ENCODE measurements at places on chromosomes 3 and 15.

DNA sequence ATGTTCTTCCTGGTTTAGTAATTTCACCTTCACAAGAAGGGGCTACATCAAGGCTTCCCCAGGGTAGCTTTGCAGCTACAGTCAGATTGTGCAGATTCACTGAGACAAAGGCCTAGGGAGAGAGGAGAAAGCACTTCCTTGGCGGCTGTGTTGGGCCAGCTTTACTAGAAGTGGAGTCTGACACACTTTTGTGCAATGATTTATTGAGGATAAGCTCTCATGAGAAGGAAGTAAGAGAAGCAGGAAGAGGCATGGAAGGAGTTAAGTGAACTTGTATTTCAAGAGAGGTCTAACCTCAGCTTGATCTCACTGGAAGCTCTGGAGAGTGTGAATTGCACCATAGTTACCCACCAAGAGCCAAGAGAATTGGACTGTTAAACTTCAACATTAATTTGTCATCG is 78.9 kb downstream of the TGFBR2 start:
- no peak for DNase-seq

GRCh38 chr3:99023590-99024192 is 122.2 kb upstream of the DCBLD2 start:
- no peak for DNase-seq

GRCh38 chr3:187011915-187012314 is 81.6 kb downstream of the ST6GAL1 start:
- no peak for DNase-seq

DNA sequence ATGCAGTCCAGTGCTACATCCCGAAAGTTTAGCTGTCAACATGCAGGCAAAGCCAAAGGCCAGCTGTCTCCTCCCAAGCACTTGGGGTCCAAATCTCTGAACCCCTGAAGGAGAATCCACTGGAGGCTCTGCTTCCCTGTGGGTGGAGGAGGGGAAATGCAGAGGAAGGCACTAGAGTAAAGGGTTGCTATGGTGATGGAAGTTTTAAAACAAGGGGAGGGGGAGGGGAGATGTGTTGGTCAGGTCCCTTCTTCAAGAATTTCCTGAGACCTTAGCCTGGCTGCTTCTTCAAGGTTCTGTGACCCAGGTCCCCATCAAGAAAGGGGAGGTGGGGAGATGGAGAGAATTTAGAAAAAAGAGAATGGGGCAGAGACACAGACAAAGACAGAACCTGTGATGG is 2.3 kb downstream of the CAMKV start:
- DNase-seq: no peak

- DNase-seq: no peak
Measured at GRCh38 chr15:35496585-35496984, 49.4 kb downstream of the DPH6 start.

GRCh38 chr3:128182656-128183055 is 29.4 kb downstream of the EEFSEC start:
- no peak for DNase-seq

GRCh38 chr3:189813647-189814240 is 182.6 kb downstream of the TP63 start:
- no peak for DNase-seq

DNA sequence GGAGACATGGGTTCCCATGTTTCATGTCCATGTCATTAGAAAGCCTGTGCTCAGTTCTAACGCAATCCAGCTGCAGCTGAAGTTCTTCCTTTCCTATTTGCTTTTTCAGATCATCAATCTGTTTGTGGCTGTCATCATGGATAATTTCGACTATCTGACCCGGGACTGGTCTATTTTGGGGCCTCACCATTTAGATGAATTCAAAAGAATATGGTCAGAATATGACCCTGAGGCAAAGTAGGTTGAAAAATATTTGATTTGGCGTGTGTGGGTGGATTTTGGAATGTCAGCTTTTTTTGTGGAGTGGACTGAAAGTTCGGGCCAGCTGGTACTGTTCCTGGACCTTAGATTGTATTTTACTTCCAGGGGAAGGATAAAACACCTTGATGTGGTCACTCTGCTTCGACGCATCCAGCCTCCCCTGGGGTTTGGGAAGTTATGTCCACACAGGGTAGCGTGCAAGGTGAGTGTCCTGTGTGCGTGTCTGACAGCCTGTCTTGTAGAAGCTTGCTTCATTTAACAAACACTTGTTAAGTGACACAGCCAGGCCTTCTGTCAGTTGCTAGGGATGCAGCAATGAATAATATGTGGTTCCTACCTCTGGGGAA is 69.6 kb downstream of the CHDH start:
- no peak for DNase-seq

GRCh38 chr3:49339581-49339940 is 292 bp downstream of the USP4 start:
- peak; percentile 14 for DNase-seq

GRCh38 chr3:25662736-25663320 is 1.9 kb downstream of the TOP2B start:
- DNase-seq: no peak

DNA sequence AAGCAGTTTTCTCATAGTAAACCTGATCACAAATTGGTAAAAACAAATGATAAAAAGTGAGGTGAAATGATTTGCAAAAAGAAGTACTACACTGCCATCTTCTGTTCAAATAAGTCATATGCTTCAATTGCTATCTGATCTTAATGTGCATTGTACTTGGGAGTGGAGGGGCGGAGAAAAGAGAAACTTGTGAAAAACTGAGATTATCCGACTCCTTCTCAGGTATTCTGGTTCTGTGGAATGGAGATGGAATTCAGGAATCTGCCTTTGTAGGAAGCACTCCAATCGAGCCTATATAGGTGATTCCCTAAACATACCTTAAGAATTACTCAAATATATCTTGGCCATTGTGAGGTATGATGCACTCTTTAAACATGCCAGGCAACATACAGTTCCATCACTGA is 180.6 kb downstream of the CHL1 start:
- DNase-seq: no peak

DNA sequence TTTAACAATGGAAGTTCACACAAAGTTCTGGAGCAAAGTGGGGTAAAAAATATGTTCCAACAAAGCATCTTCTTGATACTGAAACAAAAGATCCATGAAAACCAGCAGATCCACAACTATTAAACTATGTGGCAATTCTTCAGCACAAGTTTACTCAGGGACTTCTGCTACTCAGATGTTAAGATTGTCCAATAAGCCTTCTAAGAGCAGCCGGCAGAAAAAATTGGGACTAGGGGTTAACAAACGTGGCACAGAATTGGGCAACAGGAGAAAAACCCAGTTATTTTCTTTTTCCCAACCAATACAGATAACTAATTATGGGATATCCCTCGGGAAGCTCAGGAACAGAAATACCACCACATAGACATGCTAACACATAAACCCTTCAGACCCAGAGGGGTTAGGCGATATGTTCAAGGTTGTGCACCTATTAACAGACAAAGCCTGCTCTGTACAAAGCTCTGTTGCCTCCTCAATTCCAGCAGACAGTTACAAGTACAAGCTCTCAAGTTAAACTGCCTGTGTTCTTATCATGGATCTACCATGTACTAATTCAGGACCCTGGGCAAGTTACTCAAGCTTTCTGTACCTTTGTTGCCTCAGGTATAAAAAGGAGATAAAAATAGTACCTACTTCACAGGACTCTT is 6.8 kb downstream of the SSR3 start:
- DNase-seq: no peak

DNA sequence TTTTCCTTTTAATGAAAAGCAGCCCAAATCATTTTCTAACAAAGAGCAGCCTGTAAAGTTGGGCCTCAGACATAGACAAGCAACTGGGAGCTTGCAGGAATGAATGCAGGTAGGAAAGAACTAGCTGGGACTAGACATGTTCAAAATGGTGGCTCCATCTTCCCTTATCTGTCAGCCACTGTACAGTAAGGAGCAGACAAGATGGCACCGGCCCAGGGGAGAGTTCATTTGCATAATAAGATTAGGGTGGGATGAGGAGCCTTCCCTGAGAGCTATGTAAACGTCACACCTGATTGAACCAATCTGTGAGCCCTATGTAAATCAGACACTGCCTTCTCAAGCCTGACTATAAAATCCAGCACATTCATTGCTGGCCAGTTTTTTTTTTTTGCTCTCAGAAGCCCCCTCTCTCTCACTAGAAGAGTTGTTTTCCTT is 59.7 kb upstream of the GK5 start:
- no peak for DNase-seq

DNA sequence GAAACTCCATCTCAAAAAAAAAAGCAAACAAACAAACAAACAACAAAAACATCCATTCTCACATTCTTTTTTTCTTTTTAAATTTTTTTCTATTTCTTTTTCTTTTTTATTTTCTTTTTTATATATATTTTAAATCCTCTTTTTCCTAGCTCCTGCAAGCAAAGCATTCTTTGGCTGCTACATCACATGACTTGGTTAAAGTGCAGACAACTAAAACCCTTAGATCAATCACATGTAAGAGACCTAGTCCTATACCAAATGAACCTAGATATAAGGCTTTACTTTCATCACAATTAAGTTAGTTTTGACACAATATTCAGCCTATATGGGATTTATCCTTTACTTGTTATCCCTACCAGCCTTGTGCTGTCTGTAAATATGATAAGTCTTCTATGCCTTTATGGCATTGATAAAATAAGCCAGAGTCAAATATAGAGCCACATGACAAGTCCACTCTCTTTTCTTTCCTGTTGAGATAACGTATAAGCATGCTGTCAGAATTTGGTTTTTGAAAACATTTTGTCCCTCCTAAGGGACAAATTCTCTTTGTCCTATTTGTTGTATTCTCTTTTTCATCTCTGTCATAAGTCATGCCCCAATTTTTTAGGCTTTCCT is 11.3 kb downstream of the UBR1 start:
- DNase-seq: no peak

DNA sequence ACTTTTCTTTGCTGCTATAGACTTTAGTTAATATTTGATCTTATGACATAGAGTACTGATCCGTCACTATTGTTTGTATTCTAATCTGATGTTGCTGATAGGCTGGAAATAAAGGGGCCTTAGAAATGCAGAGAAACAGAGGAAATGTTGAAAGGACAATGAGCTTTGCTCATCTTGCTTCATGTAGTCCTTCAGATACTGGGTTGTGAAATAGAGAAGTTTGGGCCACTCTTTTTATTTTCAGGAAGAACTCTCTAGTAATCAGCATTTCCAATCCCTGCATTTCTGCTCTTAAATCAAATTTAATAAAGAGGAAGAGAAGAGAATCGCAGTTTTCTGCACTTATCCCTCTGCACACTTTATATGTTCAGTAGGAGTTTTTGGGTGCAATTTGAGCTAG is 192.8 kb upstream of the THBS1 start:
- DNase-seq: no peak

- DNase-seq: no peak
Measured at GRCh38 chr3:23537101-23537551, 268.6 kb upstream of the UBE2E1 start.

DNA sequence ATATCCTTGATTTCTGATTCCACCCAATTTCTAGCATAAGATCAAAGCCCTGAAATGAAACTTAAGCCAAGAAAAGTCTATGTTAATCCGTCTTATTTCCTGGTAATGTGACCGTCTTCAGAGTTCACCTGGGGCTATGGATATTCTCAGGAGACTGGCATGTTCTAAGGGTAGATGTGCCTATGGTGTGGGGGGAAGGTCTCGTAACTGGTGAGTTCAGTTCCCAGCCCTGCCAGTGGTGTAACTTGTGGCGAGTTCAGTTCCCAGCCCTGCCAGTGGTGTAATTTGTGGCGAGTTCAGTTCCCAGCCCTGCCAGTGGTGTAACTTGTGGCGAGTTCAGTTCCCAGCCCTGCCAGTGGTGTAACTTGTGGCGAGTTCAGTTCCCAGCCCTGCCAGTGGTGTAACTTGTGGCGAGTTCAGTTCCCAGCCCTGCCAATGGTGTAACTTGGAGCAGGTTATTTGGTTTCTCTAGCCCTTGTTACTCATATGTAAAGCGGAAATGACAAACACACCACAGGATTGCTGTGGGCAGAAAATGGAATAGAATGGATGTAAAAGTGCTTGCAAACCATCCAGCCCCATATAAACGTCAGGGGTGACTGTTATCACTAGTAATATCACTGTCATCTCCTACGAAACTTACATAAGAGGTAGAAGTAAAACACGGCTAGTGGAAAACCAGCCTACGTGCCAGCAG is 30.4 kb downstream of the SLC51A start:
- no peak for DNase-seq

GRCh38 chr3:173096994-173097785 is 43.8 kb downstream of the SPATA16 start:
- DNase-seq: no peak

GRCh38 chr3:10975695-10976234 is 16.8 kb upstream of the SLC6A1 start:
- no peak for DNase-seq

DNA sequence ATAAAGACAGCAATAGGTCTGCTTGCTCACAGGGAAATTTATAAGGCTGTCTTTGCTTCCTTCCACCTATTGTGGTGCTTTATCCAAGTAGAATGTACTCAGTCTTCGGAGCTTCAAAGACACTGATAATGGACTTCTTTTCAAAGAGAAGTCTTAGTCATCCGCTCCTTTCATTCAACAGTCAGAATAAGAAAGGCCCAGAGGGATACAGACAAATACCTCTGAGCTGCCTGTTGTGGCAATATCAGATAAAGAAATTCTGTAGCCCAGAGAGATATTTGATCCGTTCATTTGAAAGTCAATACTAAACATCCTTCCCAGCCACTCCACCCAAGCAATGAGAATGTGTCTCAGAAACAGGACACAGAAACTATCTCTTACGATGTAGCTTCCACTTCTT is 110.0 kb downstream of the FHIT start:
- DNase-seq: no peak

GRCh38 chr3:151377768-151378385 is 6.7 kb downstream of the P2RY12 start:
- DNase-seq: no peak

- no peak for DNase-seq
Measured at GRCh38 chr15:68991723-68992122, 22.8 kb upstream of the NOX5 start.

Data from activated gamma-delta T cell treated with Interleukin-2 at 50 U/mL for 16 hours (primary cell).